GM13977 (cell line): ENCODE measurements at places on chromosomes 7 and 10.

DNA sequence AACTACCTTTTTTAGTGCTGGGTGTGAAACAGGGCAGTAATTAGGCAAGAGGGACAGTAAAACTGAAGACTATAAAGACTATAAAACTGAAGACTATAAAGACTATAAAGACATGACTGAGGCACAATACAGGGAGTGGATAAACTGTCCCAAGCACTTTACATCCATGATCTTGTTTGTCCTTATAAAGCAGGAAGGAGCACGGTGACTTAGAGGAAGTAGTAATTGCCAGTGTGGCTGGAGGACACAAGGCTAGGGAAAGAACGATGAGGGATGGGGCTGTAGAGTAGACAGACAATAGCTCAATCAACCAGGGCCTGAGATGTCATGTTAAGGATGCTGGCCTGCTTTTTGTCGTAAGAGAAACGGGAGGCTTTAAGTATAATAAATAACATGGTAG is 26.0 kb downstream of the DNAJC12 start:
- DNase-seq: no peak

DNA sequence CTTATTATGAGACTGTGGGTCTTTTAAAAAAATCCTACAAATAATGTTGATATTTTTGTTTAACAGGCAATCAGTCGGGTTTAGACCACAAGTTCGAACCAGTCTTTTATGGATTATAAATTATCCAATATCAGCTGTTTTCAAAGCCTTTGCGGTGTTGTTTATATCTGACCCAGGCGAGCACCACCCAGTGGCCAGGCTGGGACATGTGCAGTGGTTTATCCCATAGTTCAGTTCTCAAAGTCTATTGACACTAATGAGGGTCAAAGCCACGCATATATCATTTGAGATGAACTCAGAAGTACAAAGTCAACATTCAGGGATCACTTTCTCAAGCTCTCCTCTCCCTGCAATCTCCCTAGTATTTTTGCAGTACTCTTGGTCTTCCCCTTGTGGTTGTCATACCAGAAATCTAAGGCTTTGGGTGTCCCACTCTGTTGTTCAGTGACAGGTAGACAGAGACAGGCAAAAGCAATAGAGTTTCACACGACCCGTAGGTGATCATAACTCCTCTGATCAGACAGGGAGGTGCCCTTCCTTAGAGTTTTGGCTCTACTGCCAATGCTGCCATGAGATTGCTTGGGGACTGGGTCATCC is 117.4 kb upstream of the POM121L12 start:
- DNase-seq: no peak

DNA sequence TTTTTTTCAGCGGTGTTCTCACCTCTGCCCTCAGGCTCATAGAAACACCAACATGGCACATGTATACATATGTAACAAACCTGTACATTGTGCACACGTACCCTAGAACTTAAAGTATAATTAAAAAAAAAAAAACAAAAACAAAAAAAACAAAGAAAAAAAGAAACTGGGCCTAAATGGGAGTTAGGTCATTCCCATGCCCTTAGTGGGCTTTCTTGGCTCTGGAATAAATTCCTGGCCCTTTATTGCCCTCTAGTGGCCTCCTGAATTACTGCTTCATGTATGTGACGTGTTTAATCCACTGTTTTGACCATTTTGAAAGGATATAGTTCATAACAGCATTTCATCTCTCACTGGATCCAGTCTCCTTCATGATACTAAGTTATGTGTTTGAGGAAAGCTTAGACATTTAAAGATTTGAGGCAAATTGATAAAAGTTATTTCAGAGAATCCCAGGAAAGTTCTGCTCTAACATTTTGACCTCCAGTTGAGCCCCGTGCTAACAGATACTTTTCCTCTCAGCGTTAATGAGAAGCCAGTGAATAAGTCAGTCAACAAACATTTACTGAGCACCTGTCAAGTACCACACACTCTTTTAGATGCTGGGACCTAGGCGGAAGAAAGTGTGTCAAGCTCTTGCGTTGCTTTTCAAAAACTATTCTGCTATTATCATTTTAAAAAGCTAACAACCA is 54.7 kb upstream of the SYPL1 start:
- peak; percentile 49 for DNase-seq

GRCh38 chr7:89618274-89618673 is 536.0 kb upstream of the STEAP1 start:
- DNase-seq: no peak

DNA sequence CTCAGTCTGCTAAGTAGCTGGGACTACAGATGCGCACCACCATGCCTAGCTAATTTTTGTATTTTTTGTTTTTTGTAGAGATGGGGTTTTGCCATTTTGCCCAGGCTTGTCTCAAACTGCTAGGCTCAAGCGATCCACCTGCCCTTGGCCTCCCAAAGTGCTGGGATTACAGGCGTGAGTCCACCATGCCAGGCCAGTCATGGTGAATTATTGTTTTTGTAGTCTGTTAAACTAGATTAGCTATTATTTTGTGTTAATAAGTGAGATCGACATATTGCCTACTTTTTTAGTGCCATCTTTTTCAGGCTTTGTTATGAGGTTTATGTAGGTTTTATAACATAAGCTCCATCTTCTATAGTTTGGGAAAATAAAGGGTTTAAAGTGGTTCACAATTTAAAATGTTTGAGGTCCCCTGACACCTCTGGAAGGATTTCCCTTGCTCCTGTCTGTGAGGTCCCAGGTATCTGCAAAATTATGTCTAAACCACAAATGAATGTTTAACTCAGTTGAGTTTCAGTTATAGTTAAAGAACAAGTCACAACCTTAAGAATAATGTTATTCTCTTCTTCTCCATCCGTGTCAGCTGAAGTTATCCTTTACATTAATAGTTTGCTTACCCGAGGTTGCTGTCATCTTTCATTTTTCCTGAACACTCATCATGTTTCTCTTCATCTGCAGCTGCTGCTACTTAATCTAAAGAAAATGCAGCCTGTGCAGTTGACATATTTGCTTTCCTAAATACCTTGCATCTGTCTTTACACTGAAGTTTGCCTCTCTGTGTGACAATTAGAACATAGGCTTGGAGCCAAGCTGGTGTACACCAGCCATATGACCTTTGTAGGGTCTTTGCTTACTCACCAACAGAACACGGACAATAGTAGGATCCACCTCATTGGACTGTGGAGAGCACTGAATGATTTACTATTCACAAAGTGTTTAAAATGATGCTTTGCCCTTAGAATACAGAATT is 8.9 kb upstream of the VSTM4 start:
- no peak for DNase-seq

DNA sequence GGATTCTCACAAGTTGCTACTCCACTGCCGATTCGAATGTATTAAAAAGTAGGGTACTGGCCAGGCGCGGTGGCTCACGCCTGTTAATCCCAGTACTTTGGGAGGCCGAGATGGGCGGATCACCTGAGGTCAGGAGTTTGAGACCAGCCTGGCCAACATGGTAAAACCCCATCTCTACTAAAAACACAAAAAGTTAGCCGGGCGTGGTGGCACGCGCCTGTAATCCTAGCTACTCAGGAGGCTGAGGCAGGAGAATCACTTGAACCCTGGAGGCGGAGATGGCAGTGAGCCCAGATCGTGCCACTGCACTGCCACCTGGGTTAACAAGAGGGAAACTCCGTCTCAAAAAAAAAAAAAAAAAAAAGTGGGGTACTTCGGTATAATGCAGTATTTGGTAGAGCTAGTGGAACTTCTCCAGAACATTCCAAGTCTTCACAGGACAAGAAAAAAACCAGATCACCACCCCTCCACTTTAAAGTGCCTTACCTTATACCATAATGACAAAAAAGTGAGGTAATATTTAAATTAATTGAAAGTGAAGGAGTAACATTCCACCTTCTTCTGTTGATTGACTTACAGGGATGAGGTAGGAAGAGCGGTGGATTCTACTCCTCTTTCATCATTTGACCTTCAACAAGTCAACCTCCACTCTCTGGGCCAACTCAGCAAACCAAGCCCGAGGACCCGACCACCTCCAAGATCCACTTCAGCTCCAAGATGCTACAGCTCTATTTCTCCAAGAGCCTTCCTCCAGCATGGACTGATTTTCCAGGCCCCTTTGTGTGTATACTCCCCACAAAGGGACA is 2.0 kb downstream of the BAZ1B start:
- no peak for DNase-seq

DNA sequence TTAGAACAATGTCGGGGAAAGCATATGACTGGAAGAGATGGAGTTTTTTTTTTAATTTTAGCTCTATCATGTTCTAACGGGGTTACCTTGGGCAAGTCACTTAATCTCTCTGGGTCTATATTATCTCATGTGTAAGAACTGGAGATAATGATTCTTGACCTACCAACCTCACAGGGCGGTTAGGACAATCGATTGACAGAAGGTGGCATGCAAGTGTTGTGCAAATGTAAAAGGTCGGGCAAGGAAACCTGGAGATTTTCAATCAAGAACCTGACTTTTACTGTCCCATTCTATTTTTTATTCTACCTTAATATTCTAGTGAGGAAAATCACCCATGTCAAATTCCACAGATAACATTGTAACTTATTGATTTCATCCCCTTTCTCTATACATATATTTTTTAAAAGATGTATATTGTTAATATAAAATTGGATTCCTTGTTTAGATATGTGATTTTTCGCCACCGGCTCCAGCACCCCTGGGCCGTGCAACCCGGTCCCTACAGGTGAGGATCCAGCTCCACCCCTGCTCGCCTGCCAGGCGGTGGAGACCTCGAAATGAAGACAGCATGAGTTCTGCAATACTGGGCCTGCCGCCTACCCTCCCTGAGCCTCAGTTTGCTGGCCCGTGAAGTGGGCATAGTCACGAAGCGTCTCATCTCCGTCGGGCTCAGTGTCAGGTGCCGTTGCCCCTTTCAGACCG is 497.6 kb upstream of the PHF14 start:
- DNase-seq: no peak
